ENCODE measurements at places on chromosomes 16 and 17.
A peak's percentile ranks its signal among the peaks of the same experiment; 100 is the strongest.

- peak; percentile 63 for DNase-seq
Observed at GRCh38 chr16:81204798-81205680, 33.5 kb upstream of the BCO1 start.

DNA sequence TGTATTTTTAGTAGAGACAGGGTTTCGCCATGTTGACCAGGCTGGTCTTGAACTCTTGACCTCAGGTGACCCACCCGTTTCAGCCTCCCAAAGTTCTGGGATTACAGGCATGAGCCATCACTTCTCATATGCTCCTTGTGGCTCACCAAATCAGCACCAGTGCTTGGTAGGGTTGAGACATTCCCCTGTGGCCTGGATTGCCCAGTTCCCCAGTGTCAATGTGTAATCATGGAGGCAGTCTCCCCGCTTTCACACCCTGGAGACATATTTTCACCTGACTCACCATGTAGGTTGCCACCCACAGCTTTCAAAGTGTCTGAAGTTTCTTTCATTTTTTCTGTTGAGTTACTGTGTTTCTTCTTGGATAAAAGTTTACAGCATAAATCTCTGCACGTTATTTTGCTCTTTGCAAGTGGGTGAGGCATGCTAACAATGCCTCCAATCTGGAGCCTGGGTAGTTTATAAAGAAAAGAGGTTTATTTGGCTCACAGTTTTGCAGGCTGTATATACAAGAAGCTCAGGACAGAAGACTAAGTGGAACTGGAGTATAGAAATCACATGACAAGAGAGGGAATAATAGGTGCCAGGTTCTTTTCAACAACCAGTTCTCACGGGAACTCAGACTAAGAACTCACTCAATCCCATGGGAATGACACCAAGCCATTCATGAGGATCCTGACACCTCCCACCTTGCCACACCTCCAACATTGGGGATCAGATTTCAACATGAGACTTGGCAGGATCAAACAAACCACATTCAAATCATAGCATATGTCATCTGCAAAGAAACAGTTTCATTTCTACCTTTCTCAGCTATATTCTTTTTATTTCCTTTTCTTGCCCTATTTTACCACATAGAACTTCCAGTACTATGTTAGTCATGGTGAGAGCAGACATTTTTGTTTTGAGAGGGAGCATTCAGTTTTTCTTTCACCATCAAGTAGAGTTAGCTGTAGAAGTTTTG is 113.2 kb downstream of the PHKB start:
- DNase-seq = no peak

- DNase-seq = no peak
Observed at GRCh38 chr17:307741-308507, 44.7 kb downstream of the RPH3AL start.

DNA sequence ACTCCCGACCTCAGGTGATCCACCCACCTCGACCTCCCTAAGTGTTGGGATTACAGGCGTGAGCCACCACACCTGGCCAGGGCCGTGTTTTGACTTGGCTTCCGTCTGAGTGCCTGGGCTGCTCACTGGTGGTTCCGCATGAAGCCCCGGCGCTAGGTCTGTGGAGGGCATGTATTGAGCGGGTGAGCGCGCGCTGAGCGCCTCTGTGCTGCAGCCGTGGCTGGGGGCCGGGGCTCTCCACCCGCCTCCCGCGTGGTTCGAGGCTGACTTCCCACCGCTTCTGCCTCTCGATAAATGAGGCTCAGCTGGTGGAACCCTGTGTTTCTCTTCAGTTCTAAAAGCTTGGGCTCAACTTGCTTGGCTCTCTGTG is 38.9 kb upstream of the ATP2A3 start:
- no peak for DNase-seq

DNA sequence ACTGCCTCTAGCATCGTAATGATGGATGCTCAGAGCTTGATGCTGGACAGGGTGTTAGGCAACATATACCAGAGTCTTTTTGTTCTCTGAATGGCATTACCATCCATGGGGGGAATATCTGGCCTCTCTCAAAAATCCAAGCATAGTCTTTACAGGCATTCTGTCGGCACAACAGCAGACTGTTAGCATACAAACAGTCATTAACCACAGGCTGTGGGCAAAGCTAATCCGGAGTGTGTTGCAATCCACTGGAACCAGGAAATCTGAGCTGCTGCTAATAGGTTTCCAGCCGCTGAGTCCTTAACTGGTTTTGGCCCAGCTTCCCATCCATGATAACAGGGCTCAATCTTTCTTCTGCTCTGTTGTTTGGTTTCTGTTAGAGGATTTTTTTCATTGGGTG is 371.9 kb downstream of the HS3ST3B1 start:
- DNase-seq = no peak

DNA sequence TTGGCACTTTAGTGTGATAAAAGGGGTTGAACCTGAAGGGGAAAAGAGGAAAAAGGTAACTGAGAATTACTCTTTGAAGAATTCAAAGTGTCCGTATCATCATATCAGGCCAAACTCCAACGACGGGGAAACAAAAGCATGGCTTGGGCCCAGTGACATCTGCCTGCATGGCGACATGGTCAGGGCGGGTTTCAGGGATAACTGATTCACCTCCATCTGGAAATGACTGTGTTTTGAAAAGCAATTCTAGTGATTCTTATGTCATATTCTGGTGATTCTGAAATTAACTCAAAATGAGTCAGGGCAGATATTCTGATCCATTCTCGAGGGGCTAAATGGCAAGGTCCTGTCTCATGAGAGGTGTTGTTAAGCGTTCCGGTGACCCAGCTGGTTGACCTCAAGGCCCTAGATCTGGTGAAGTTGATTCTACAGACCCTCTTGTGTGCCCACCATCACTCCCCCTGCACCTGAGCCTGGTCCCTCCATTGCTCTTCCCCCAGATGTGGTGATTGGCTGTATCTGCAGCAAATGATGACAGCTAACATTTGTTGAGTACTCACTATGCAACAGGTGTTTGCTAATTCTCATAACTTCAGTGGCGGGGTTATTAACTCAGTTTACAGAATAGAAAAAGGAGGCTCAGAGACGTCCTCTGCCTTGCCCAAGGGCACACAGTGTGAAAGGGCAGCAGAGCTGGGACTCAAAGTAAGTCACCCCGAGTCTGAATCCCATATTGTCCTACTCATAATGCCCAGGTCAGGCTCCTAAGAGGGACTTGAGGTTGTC is 251.8 kb downstream of the MAF start:
- no peak for DNase-seq

DNA sequence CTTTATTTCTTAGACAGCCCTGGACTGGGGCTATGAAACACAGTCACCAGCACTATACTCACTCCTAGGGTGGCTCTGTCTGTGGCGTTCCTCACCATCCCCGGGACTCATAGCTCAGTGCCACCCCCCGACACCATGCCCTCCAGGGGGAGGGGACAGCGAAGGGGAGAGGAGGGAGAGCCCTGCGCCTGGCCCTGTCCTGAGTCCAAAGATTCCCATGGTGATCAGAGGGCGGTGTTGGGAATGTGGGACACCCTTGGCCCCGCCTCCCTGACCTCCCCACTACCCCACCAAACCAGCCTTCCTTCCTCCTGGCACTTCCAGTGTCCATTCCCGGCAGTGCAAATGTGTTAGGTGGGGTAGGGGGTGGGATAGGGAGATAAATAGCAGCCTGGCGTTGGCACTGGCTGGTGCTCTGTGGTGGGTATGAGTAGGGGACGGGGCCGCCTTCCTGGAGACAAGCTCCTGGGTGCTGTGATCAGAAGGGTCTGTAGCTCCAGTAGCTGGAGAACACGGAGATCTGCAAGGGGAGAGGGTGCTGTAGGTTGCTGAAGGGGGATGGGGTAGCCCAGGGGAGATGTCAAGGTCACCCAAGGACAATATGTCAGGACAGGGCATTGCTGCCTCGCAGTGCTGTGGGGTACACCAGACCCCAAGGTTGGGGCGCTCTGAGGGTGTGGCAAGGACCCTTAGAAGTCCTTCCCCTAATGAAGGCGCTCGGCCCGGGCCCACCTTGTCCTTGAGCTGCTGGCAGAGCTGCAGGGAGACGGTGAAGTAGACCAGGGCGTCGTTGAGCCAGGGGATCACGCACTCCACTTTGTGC is 2.0 kb downstream of the SMIM22 start:
- DNase-seq = no peak

- DNase-seq = no peak
Observed at GRCh38 chr16:57084996-57085395, 7.4 kb upstream of the CPNE2 start.

DNA sequence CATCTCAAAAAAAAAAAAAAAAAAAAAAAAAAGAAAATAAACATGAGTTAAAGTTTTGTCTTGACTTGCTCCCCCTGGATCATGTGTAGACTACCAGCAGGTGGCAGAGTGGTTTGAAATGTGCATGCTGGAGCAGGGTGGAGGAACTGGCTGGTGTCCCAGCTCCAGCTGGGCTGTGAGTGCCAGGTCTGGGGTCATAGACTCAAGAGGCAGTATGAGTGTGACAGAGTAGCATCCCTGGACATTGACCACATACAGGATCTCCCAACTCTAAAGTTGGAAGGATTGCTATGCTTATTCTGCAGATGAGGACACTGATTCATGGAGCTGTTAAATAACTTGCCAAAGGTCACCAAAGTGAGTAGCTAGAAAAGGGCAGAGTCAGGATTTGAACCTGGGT is 198.0 kb upstream of the MPHOSPH6 start:
- no peak for DNase-seq

DNA sequence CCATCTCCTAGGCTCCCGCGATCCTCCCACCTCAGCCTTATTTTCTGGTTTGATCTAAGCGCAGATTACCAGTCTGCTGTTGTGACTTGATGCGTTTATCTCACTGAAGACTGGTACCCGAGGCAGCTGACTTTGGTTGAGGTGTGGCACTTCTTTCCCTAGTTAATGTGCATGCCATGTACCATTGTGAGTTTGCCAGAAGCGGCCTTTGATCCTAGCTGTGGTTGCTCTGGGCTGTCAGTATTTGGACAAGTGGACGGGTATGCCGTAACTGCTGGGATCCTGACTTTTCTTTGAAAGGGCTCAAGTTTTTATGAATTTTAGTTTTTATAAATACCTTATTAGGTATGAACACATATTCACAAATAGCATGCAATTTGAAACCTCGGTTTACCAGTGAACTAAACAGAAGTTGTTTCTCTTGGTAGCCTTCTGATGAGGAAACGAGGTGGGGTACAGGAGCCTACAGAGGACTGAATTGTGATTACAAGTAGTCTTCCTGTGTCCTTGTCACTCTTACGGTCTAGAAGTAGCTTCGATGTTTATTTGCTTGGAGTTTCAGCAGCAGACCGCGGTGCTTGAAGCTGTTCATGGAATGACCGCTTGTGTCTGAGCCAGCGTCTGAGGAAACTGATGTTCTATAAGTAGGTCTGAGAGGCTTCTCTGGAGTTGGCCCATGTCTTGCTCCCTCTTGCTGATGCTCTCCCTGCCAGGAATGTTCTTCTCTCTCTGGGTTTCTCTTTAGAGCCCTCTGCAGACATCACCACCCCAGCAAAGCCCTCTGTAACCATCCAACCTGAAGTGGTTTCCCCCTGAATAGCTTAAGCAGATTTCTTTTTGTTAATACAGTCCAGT is 40.0 kb downstream of the SEC14L1 start:
- DNase-seq = no peak

GRCh38 chr17:77619851-77620250 is 338.7 kb upstream of the TNRC6C start:
- DNase-seq = no peak

- DNase-seq = no peak
Observed at GRCh38 chr16:56226187-56226586, 34.9 kb downstream of the GNAO1 start.

DNA sequence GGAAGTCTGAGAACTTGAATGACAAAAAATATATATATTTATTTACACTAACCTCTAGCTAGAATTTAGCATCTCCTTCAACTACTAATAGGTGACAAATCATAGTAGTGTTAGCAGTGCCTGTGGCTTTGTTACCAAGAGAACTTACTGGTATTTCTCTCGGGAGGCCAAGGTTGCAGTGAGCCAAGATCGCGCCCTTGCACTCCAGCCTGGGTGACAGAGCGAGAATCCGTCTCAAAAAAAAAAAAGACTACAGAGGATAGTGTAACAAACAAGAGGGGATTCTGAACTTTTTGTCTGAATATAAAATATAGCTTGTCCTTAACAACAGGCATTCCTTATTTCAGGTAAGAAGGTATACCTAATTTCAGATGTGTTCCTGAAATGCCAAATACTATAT is 1.3 kb upstream of the SUZ12 start:
- no peak for DNase-seq

- DNase-seq = no peak
Observed at GRCh38 chr16:17723531-17724134, 252.9 kb upstream of the XYLT1 start.

DNA sequence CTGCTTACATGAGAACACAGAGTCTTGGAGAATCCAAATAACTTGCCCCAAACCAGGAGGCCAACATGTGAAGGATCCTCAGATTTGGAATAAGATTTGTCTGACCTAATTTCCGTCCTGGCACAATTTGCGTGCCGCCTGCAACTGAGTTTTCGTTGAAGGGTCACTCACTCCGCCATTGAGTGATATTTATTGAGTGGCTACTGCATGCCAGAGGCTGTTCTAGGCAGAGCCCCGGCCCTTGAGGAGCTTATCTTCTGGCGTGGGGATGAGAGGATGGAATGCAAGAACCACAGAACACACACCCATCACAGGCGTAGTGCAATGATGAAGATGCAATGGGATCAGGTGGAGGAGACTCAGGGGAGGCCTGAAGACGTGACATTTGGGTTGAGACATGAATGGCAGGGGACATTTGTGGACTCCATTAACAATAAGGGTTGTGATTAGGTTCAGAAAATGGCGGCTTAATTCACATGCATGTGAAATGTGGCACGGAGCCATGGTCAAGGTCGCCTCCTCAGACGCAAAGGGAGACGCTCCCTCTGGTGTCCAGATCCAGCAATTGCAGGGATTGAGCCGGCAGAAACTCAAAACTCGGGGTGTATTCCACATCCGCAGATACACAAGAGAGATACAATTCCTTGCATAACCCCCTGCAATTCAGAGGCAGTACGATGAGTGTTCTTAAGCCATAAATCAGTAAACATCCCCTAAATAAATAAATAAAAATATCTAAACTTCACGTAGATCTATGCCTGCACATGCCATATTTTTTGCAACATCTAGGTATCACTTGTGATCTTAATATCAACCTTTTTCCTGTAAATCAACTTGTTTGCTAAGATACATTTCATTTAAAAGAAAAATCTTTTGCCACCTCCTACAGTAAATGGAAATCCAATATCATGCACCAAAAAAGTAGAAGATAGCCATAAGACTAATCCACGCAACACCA is 57.9 kb upstream of the CACNG4 start:
- peak; percentile 70 for DNase-seq

- no peak for DNase-seq
Observed at GRCh38 chr17:62578757-62579487, 48.5 kb upstream of the MRC2 start.

- peak; percentile 14 for DNase-seq
Observed at GRCh38 chr16:74034862-74035261, 261.8 kb upstream of the PSMD7 start.

DNA sequence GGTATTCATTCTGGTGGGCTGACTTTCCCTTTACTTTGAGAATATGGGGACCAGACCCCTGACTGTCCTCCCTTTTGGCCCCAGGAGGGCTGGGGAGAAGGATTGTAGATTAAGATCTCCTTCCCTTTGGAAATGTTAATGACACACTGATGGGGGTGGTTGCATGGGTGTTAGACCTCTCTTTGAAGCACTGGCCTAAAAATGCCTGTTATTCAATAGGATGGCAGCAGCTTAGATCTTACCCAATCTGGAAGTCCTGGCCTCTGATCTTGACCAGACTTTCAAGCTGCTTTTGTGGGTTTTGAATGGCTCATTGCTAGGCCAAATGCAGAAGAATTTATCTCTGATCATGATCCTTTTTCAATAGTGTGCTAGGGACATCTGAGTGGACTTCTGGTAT is 25.7 kb downstream of the MAP3K3 start:
- DNase-seq = no peak

GRCh38 chr17:38443356-38444031 is 15.2 kb downstream of the ARHGAP23 start:
- DNase-seq = no peak

- DNase-seq = no peak
Observed at GRCh38 chr16:50402298-50402895, 33.6 kb upstream of the BRD7 start.

Measured in foreskin melanocyte (primary cell).